ENCODE measurements at places on chromosomes 12 and 14. TPM values are rescaled to one million over a fixed set of nuclear protein-coding genes. Genes with fewer than 3 reads are reported as not detected.

GPRC5D gene
- not detected for total RNA-seq

CSRNP2 gene
- total RNA-seq = 46.1 TPM

DNA sequence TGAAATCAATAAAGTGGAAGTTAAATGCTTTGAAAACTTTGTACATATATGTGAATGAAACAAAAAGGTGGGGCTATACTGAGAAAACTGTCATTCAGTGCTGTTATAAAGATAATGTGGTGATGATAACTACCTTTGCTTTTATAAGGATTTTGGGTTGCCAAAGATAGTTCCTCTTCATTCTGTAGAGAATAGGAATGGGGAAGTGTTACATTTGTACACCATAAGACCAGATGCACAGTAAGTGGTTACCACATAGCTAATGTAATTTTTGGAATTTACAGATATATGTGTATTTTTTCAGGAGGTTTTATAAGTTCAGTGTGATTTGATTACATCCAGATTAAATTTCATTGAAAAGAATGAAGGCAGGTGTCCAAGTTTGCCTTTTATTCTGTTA lies 18.1 kb downstream of the RAB21 start:
- no peaks in the 10 kb centered on the region for H3K27me3 ChIP-seq
- H3K36me3 ChIP-seq = no peaks in the 10 kb centered on the region

PLA2G1B gene
- total RNA-seq = not detected

PRH1 gene
- 5.3 TPM for total RNA-seq

- no peaks in the 10 kb centered on the region for H3K27me3 ChIP-seq
- no peaks in the 10 kb centered on the region for H3K36me3 ChIP-seq
- H3K27ac ChIP-seq = no peak overlapping the region
- no peaks in the 10 kb centered on the region for H3K4me1 ChIP-seq
These were observed 71.3 kb downstream of the EEA1 start for GRCh38 chr12:92857818-92858217.

GRCh38 chr12:58365087-58365390 lies 423.7 kb downstream of the ATP23 start:
- no peak for DNase-seq
- H3K27me3 ChIP-seq = no peaks in the 10 kb centered on the region
- H3K27ac ChIP-seq = no peak overlapping the region
- H3K4me3 ChIP-seq = no peak overlapping the region
- no peaks in the 10 kb centered on the region for H3K36me3 ChIP-seq
- no peaks in the 10 kb centered on the region for H3K4me1 ChIP-seq

- no peaks in the 10 kb centered on the region for H3K27me3 ChIP-seq
- no peaks in the 10 kb centered on the region for H3K36me3 ChIP-seq
- H3K4me3 ChIP-seq = no peak overlapping the region
- no peaks in the 10 kb centered on the region for H3K4me1 ChIP-seq
- no peak for DNase-seq
- H3K27ac ChIP-seq = no peak overlapping the region
These were observed 24.1 kb downstream of the TMEM229B start for GRCh38 chr14:67464377-67464776.

KCNH3 gene
- 2.2 TPM for total RNA-seq

DNA sequence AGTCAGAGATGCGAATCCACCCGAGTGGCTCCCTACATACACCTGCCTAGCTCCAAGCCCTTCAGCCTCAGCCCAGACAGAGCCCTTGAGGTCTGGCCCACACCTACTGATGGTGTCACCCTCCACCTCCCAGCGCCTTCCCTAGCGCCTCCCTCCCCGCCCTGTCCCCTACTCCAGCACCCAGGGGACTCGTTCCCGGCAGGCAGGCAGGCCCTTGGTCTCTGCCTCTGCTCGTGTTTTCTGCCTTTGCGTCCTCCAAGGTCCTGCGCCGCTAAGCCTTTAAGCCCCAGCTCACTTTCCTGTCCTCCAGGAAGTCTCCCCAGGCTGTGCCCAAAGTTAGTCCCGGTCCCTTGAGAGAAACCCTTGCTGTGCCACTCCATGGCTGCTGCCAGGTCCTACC lies 12.7 kb downstream of the INF2 start:
- H3K27me3 ChIP-seq = no peaks in the 10 kb centered on the region
- no peak overlapping the region for H3K27ac ChIP-seq
- no peak for DNase-seq
- H3K36me3 ChIP-seq = no peaks in the 10 kb centered on the region

- no peak for DNase-seq
- H3K36me3 ChIP-seq = no peaks in the 10 kb centered on the region
- H3K27me3 ChIP-seq = no peaks in the 10 kb centered on the region
- H3K4me1 ChIP-seq = peaks cover 32% of the 10 kb centered on the region
- no peak overlapping the region for H3K27ac ChIP-seq
These were observed 7.0 kb downstream of the TNS2 start for GRCh38 chr12:53056901-53057300.

TAS2R8 gene
- not detected for total RNA-seq

DNA sequence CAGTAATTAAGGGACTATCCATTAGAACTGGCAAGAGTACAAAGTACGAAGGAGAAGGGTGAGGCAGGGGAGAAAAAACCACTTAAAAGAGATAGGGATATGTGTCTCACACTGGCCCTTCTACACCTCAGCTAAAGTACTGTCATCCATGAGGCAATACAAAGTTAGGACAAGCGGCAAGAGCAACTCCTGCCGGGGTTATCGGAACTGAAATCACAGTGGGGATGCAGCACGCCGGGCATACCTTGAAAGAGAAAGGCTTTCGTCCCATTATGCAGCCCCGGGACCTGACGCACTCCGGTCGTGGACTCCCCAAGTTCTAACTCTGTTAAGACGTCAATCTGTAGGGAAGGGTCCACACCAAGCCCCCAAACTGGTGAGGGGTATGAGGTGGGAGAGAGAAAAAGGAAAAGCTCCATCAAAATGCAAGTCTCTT lies 1.1 kb downstream of the NELL2 start:
- H3K36me3 ChIP-seq = no peaks in the 10 kb centered on the region
- H3K27me3 ChIP-seq = no peaks in the 10 kb centered on the region
- no peaks in the 10 kb centered on the region for H3K4me1 ChIP-seq
- no peak overlapping the region for H3K27ac ChIP-seq
- DNase-seq = no peak

RPL10L gene
- total RNA-seq = 7.8 TPM

PTCSC3 gene
- not detected for total RNA-seq

AKAP3 gene
- 1.8 TPM for total RNA-seq

DNA sequence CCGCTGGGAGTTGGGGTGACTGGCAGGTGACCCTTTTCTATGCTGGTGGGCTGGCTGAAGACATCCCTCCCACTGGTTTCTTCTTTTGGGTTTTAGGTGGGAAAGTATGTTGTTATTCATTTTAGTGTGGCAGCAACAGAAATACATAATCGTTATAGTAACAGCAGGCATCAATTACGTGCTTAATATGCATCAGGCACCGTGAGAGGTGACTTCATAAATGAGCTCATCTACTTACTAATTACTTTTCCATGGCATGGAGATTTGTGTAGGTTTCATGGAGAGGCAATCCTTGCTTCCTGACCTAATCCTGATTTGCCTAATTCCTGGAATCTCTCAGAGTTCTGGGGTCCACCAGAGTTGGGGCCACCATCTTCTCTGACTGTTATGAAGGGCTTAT lies 13.4 kb upstream of the CELA1 start:
- no peaks in the 10 kb centered on the region for H3K4me1 ChIP-seq
- H3K27me3 ChIP-seq = no peaks in the 10 kb centered on the region
- no peak overlapping the region for H3K4me3 ChIP-seq
- no peak overlapping the region for H3K27ac ChIP-seq
- no peaks in the 10 kb centered on the region for H3K36me3 ChIP-seq

- H3K4me1 ChIP-seq = no peaks in the 10 kb centered on the region
- H3K36me3 ChIP-seq = no peaks in the 10 kb centered on the region
- H3K27me3 ChIP-seq = no peaks in the 10 kb centered on the region
- DNase-seq = no peak
- no peak overlapping the region for H3K4me3 ChIP-seq
These were observed 24.9 kb downstream of the TTLL5 start for GRCh38 chr14:75685910-75686309.

All from prostate gland (tissue), 2 donors.